ENCODE measurements at places on chromosomes 11 and 22. TPM values are rescaled to one million over a fixed set of nuclear protein-coding genes. Genes with fewer than 3 reads are reported as not detected.

Gene TESMIN
- total RNA-seq: 60.4 TPM

Gene TRIM49
- total RNA-seq: 0.71 TPM

- H3K27me3 ChIP-seq: no peaks in the 10 kb centered on the region
- no peaks in the 10 kb centered on the region for H3K36me3 ChIP-seq
- H3K4me3 ChIP-seq: no peak overlapping the region
- no peak overlapping the region for H3K27ac ChIP-seq
- no peaks in the 10 kb centered on the region for H3K4me1 ChIP-seq
These were observed 44.9 kb downstream of the ALG9 start for GRCh38 chr11:111826322-111826950.

GRCh38 chr11:5937868-5938602 lies 4.0 kb upstream of the OR56A3 start:
- peak overlapping the region; percentile 37 for H3K4me3 ChIP-seq
- H3K36me3 ChIP-seq: no peaks in the 10 kb centered on the region
- DNase-seq: peak; percentile 56

Gene KDELR3
- total RNA-seq: 8.6 TPM

Gene ZBTB16
- 51.5 TPM for total RNA-seq

Gene ZNF408
- 18.3 TPM for total RNA-seq

Measured in testis (tissue), 5 donors.